Neural progenitor cell (in vitro differentiated cells): ENCODE measurements at places on chromosomes 11 and 22.

DNA sequence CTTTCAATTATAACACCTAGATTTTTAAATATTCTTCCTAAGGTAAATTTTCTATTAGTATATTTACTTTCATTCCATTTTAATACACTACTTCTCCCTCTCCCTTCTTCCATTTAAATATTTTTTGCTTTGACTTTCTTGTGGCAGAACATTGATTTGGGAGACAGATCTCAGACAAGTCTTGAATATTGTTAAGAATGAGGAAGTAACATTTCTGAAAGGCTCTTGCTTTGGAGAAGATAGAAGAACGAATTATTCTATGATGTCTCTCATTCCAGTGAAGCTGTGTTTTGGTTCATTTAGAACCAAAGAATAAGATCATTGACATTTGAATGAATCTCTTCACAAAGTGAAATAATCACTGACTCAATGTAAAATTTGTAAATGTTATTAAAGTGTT is 2.4 kb downstream of the IPO7 start:
- DNase-seq, result no peak

GRCh38 chr22:30928401-30928800 is 40.2 kb downstream of the MORC2 start:
- DNase-seq, result no peak

DNA sequence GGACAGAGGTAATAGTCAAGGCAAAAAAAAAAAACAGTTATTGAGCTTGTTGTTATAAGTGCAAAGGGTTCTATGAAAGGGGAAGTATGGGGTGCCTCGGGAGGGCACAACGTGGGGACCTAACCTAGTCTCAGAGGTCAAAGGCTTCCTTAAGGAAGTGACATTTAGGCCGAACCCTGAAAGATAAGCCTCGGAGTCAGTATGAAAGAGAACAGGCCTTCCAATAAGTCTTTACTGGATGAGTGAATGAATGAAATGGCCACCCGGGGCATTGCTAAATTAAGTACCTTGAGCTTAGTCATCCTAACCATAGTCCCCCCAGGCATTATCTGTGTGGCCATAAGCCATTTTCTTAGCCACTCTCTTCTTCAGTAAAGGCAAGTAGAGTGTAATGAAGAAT is 19.7 kb downstream of the FLI1 start:
- no peak for DNase-seq

DNA sequence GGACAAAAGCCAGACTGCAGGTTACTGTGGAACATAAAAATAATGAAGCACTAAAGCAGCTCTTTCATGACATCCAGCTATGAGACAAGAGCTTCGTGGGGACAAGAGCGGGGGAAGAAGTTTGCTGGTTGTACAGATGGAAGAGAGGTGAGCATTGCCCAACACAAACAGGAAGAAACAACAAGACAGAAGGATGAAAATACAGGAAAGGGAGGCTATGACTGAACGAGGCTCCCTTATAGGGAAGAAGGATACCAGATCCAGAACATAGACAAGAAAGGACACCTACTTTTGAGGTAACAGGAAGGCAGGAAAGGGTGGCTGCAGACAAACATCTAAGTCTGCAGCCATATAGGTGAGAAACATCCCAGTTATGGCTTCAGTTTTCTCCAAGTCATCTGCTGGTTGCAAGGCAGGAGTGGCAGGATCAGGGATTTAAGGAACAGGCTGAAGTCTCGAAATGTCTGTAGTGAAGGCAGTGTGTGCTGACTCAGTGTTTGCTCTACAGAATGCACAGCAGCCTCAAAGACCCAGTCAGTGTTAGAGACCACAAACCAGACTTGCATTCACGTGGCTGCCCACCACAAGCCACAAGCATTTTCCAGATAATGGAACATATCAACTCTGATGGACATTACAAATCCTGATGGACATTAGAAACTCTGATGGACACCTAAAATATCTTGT is 1.9 kb downstream of the CLTCL1 start:
- DNase-seq, result no peak

GRCh38 chr11:60482361-60482760 is 10.2 kb upstream of the MS4A12 start:
- no peak for DNase-seq

GRCh38 chr11:12455938-12456337 is 78.6 kb downstream of the PARVA start:
- DNase-seq, result no peak

GRCh38 chr11:24872651-24873311 is 375.9 kb downstream of the LUZP2 start:
- DNase-seq, result no peak

GRCh38 chr11:65932558-65932919 is 12.7 kb upstream of the TSGA10IP start:
- peak; percentile 57 for DNase-seq

- DNase-seq, result peak; percentile 62
Observed at GRCh38 chr11:2173150-2173693, 1.6 kb upstream of the TH start.

GRCh38 chr11:4826425-4826824 is 5.3 kb downstream of the OR51F2 start:
- DNase-seq, result peak; percentile 4

GRCh38 chr11:122837528-122838346 is 563 bp upstream of the CRTAM start:
- no peak for DNase-seq

- no peak for DNase-seq
Observed at GRCh38 chr11:10488121-10488933, 33.3 kb downstream of the AMPD3 start.

DNA sequence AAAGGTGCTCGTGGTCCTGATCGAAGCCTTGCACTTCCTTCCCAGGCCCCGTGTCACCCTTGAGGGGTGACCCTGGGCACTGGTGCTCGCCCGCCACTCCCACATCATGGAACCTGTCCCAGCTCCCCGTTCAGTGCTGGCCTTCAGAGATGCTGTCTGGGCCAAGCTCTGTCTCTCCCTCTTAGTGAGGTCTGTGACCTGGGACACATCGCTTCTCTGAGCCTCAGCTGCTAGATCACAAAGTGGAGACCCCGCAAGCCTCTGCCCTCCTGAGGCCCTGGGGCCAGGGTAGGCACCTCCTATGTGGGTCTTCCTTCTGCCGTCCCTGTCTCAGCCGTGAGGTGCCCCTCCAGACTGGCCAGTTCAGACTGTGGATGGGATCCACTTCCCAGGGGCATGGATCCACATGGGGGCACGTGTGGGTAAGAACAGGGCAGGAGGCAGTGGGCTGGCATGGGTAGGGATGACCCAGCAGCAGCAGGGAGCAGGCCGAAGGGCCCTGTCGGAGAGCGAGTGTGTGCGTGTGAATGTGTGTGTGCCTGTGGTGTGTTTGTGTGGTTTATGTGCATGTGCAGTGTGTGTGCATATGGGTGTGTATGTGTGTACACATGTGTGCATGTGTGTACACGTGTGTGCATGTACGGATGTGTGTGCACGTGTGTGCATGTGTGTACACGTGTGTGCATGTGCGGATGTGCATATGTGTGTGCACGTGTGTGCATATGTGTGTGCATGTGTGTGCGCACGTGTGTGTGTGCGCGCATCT is 1073.7 kb downstream of the BRD1 start:
- DNase-seq, result no peak

DNA sequence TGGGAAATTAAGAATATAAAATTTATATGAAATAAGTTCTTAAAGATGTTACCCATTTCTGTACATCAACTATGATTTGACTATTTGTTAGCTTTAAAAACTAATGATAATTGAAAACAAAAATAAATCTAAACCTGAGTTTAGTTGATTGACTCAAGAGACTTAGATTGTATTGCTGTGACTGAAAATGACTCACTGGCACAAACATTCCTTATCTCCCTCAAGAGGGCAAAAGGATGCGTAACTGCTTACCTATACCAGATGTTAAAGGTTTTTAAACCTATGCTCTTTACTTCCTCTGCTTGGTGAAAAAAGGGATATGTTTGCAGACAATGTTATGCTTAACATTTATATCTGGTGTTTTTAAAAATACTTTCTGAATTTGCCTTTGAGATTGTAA is 30.3 kb downstream of the ATM start:
- DNase-seq, result no peak

- DNase-seq, result peak; percentile 63
Observed at GRCh38 chr11:13289081-13289480, 11.5 kb downstream of the BMAL1 start.

DNA sequence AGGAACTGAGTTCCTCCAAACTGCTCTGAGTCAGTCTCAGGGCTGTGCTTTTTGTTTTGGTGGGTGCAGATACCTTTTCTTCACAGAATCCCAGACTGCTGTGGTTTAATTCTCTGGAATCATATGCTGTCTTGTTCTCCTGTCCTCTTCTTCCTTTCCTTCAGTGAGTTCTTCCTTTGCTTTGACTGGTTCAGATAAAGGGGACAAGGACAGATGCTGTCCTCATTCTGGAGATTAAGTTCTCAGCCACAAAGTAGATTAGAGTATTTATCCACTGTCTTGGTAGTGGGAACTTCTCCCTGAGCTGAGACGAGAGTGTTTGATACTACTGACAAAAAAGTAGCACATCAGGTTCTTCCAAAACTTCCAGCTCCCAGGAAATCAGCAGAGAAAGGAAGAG is 13.3 kb downstream of the ZDHHC5 start:
- no peak for DNase-seq

DNA sequence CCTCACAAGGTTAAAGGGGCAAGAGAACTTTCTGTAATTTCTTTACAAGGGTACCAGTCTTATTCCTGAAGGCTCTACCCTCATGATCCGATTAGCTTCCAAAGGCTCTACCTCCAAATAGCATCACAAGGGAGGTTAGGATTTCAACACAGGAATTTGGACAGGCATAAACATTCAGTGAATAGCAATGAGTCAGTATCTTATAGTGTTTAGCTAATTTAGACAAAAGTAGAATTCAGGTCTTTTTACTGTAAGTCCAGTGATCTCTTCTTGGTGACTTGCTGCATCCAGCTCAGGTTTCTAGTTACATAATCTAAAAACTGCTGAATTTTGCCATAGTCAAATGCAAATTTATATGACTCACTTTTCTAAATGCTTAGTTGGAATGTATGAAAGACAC is 1995.6 kb upstream of the RAG2 start:
- no peak for DNase-seq

DNA sequence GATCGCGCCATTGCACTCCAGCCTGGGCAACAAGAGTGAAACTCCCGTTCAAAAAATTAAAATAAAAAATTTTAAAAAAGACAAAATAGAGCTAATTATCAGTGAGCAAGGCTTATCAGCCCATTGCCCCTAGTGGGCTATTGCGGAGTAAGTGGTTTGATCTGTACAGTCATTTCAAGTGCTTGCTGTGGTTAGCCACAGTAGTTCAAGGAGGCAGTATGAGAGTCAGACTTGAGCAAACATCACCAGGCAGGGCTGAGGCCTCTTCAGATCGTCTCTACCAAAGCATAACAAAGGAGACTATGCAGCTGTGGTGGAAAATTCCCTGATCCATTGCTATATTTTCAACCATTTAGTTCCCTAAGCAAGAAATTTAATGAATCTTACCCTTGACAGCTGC is 4.3 kb upstream of the SBF2 start:
- no peak for DNase-seq

DNA sequence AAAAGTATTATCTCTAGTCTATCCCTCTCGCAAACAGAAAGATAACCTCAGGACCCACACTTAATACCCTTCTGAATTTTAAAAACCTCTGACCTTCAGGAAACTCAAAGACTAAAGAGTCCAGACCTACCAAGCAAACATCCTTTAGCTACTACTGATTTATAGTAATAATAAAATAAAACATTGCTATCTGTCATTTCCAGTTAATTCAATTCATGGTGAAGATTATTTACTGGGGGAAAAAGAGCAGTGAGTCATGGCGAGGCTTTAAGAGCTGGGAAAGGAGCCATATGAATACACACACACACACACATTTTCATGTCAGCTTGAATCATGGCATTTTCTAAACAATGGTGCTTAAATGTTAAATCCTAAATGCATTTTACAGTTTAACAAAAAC is 87.1 kb downstream of the FAM76B start:
- DNase-seq, result no peak

DNA sequence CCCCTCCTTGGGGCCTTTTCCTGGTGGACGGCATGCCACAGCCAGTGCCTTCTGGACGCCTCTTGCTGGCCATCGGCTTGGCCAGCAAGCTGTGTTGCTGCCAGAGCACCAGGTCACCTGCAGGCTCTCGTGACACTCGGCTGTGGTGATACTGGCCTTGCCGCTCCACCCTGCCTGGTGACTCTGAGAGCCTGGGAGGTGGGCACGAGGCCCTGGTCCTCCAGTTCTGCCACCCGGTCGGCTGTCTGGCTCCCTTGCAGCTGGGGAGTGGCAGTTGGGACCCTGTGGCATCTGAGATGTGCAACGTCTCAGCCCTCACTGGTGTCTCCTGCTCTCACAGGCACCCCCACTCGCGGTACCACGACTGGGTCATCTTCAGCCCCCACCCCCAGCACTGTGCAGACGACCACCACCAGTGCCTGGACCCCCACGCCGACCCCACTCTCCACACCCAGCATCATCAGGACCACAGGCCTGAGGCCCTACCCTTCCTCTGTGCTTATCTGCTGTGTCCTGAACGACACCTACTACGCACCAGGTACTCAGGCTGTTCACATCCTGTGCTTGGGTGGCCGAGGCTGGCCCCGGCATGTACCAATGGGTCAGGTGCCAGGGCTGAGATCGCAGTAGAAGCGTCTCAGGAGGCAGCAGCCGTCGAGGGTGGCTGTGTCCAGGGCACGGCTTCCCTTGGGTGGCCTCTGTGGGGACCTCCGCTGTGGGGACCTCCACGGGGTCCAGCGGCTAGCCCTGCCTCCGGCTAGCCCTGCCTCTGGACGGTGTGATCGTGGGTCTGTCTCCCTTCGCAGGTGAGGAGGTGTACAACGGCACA is 26.0 kb downstream of the MUC2 start:
- DNase-seq, result no peak

GRCh38 chr11:116112087-116112935 is 608.1 kb upstream of the CADM1 start:
- no peak for DNase-seq

DNA sequence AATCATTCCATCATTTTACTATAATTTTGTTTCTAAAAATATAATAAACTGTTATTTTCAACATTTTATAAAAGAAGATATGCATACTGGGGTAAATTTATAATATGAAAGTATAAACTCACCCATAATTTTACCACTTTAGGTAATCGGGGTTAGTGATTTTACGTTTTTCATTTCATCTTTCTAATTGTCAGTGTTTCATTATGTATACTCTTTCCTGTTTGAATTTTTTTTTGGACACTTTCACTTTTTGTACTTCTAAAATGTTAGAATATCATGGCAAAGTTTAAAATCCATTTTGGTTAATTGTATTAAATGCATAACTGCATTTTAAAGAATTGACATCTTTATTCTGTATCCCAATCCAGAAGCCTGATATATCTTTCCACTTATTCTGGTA is 115.8 kb downstream of the METTL15 start:
- no peak for DNase-seq

DNA sequence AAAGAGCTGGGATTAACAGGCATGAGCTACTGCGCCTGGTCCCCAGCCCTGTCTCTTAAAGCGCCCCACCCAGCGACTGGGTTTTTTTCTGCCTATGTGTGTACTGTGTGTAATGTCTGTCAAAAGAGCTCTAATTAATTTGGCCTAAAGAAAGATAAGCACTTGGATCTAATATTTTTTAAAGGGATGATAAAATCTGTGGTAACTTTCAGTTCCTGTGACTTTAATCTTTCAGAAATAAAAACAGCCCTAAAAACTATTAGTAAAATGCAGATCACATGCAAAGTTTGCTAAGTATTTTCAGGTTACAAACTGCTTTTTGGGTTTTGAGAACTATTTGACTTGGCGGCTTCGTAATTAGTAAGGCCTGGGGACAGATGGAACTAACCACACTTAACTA is 1358.7 kb downstream of the LRRC4C start:
- no peak for DNase-seq
